ENCODE measurements at places on chromosomes 7 and 10.

DNA sequence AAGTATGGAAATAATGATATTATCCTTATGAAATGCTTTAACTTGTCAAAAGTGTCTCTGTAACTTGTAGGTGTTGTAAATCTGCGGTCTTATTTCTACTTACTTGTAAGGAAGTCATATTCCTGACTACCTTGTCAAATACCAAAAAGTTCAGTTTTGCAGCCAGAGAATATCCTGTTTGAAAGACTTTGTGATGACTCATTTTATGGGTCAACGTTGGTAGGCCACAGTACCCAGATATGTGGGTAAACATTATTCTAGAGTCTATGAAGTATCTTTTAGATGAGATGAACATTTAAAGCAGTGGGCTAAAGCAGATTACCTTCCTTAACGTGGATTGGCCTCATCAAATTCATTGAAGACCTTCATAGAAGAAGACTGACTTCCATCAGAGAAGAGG lies 195.3 kb downstream of the PPP1R9A start:
- peak; percentile 9 for DNase-seq

- DNase-seq, result no peak
Observed at GRCh38 chr7:115475761-115476385, 554.0 kb downstream of the MDFIC start.

DNA sequence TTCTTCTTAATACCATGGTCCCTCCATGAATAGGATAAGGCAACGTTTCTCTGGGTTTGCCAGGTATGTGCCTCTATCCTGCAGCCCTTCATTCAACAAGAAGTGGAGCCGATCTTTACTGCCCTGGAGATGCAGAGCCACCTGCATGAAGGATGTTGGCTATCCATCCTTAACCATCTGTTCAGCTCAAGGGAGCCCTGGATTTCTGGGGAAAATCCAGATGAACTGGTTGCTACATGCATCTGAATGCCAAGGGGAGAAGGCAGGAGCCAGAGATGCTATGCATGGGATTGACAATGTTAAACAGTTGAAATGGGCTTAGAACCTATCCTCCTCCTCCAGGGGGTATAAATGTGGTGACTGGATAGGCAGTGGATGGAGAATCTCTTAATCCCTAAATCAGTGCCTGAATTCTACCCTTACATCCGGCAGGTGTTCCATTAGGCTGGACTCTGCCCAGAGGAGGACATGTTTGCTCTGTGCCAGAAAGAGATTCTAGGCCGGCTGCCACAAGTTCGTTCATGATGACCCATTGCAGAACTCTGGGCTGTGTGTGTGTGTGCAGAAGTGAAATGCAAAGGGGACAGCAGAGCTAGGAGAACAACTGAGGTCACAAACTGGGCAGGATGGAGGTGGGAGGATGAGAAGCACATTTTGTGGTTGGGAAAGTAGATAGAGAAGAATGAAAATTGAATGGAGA lies 15.6 kb downstream of the CPED1 start:
- DNase-seq, result no peak

DNA sequence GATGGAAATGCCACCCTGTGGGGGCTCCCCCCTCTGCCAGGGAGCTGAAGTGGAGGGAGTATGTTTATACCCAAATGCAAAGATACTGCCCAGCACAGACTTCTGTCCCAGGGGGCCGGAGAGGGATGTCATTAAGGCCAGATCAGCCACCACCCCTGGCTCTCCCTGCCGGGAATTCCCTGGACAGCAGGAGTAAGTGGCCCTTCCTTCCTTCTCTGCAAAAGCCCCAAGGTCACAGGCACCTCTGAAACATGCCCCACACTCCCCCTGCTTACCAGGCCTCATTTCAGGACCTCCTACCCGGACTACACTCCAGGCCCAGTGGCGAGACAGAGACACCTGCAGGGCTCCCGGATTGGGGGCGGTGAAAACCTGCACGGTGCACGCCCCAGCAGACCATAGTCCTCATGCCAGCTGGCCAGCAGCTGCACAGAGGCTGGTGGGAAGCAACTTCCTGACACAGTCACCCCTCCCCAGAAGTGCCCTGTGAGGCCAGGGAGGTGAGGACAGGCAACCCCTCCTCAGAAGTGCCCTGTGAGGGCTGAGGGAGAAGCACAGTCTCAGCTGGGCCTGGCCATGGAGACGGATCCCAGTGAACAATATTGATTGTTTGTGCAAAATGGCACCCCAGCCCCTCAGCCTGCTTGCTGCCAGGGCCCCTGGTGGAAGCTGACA lies 33.0 kb upstream of the RET start:
- DNase-seq, result no peak

DNA sequence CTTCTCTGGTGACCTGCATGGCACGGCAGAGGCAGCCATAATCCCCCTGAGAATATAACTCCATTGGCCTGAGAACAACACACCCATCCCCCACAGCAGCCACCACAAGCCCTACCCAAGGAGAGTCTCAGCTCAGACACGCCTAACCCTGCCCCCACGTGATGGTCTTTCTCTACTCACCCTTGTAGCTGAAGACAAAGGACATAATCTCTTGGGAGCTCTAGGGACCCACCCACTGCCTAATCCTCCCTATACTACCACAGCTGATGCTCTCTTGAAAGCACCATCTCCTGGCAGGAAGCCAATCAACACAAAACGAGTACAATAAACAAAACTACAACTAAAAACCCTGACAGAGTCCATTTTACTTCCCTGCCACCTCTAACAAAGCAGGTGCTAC lies 30.7 kb upstream of the HPSE2 start:
- DNase-seq, result no peak

GRCh38 chr10:87739703-87740102 lies 78.3 kb downstream of the ATAD1 start:
- no peak for DNase-seq

DNA sequence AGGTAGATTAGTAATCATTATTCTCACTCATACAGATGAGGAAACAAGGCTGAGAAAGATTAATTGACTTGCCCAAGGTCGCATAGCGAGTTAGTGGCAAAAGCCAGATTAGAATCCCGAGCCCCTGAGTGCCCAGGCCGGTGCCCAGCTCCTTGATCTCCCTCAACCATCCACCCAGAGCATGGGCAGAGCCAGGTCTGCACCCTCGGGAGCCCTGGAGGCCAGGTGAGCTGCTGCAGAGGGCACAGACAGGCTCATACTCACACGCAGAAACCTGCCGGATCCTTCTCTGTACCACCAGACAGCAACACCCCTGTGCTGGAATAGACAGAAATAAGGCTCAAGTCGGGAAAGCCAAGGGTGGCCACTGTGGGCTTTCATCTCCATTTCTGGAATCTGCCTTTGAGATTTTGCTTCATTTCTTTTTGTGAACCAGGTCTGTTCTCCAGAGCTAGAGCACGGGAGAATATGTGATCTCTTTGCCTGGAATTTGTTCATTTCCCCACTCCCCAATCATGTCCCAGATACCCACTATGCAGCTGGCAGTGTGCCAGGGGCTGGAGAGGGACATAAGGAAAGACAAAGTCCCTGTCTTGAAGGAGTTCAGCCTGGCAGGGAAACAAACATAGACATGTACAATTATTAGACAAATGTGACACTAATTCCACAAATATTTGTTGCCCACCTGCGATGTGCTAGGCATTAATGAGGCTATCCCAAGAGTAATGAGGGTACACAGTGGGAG lies 5.5 kb downstream of the AFAP1L2 start:
- no peak for DNase-seq

- no peak for DNase-seq
Observed at GRCh38 chr10:122075171-122075570, 86.2 kb downstream of the TACC2 start.

- no peak for DNase-seq
Observed at GRCh38 chr10:16155834-16156233, 281.0 kb upstream of the PTER start.

DNA sequence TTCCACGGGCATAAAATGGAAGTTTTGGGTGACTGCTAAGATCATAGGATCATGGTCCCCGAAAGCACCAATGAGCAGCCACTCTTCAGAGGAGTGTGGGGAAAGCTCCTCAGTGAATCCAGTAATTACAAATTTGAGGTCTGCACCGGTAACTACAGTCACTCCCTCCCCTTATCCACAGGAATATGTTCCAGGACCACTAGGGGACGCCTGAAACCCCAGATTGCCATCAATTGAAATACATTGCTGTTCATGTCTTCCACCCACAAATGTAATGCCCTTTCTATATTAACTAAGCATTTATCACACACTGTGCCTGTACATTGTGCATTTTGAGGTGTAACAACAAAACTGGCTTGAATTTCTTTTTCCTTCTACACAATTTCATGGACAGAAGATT lies 447.9 kb upstream of the PFKP start:
- DNase-seq, result no peak

DNA sequence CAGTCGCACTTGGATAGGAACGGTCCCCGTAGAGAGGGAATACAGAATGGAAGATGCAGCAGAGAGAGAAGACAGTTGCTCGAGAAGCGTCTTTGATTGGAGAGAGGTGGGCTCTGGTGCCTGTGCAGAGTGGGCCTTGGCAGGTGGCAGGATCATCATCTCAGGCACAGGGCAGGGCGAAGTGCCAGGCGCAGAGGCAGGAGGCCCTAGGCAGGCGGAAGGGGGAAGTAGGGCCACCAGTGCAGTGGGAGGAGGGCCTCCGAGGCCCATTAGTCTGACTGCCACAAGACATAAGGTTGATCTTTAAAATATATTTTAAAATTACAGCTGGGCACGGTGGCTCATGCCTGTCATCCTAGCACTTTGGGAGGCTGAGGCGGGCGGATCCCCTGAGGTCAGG lies 10.1 kb downstream of the CARD11 start:
- DNase-seq, result no peak

DNA sequence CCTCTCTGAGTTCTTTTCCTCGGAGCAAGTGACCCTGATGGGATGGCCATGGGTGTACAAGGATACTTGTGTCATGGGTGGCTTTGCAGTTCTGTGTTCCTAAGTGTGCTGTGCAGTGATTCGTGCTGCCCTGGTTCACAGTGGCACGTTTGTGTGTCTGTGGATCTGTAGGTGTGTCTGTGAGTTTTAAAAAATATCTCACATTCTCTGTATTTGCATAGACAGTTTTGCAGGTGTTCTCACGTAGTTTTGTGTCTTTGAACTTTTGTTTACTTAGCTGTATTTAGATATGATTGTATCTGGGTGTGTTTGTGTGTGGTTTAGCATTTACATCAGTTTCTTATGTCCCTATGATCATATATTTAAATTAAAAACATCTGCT lies 3.7 kb downstream of the ZNF775 start:
- DNase-seq, result no peak

DNA sequence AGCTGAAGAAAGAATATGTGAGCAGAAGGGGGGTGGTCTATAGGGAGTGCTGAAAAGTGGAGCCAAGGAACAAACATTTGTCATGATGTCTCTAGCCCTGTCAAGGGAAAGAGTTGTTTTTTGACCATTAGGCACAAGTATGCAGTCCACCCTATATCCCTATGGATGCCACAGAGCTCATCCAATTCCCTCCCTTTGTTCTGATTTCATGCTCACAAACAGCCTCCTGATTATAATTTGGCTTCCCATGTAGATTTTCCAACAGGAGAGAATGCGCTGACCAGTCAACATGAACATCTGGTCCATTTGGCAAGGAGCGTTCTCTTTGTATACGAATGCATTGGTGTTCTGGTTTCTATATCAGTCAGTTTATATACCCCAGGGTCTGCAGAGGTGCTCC lies 12.1 kb upstream of the CEP41 start:
- DNase-seq, result no peak

DNA sequence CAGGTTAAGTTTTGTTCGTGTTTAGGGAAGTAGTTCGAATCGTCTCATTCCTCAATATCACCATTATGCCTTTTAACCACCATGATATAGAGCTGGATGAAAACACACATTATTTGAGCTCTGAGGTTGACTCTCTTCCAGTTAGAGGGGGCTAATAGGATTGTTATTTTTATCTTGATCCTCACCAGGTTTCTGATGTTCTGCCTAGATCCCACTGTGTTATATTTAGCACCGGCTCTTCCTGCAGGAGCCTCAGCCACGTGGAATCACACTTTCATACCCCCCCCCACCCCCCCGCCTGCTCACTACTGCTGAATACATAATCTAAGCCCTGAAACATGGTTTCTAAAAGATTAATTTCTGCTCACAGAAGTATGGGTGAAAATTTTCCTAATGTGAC lies 88.3 kb downstream of the NRCAM start:
- DNase-seq, result no peak

GRCh38 chr10:93379731-93380575 lies 102.2 kb downstream of the MYOF start:
- peak; percentile 26 for DNase-seq

DNA sequence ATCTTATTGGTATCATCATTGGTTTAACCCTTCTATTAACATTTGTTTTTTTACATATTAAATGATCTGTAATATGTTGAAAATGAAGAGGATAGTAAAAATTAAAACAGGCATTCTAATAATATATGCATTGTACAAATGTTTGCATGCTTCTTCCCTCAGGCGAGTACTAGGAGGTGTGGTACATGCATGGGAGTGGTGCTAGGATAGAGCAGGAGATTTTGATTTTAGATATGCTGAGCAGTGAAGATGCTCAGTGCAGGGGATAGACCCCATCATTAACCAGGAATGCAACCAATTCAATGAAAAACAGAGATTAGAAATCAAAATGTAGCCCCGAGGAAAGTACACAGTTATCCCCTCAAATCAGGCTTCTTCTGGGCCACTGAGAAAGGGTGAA lies 916.4 kb downstream of the LRMDA start:
- no peak for DNase-seq

GRCh38 chr10:28291881-28292297 lies 11.0 kb downstream of the MPP7 start:
- peak; percentile 29 for DNase-seq

DNA sequence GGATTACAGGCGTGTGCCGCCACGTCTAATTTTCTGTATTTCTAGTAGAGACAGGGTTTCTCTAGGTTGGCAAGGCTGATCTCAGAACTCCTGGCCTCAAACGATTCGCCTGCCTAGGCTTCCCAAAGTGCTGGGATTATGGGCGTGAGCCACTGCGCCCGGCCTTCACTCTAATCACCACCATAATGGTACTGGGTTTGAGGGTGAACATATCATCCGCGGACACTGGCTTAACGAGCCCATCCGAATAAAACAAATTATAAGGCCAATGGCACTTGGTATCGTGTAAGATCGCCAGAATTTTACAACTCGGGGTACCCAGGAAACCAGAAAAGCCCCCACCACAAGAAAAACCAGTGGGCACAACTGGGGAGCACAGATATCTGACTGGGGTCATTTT lies 580 bp downstream of the FAM200A start:
- no peak for DNase-seq

- peak; percentile 34 for DNase-seq
Observed at GRCh38 chr7:27901028-27901760, 161.2 kb downstream of the TAX1BP1 start.

DNA sequence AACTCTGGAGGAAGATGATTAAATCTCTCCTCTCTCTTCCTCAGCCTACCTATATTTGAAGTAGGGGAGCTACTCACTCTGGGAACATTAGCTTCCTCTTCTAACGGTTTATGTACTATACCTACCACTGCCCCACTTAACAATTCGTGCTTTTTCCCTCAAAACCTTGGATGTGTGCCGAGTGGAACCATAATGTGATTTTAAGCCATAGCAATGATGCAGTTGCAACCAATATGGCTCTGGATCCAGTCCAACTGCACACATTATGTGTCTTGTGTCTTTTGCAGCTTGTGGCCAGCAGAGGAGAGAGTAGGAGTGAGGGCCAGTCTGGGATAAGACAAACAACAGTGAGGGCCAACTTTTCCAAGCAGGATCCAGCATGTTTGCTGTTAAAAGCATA lies 170.7 kb downstream of the GATA3 start:
- no peak for DNase-seq

All from HS-5 (cell line).